ENCODE measurements at places on chromosomes 5 and 9.
A peak's percentile ranks its signal among the peaks of the same experiment; 100 is the strongest.

GRCh38 chr5:61720829-61721228 lies 388.8 kb downstream of the ZSWIM6 start:
- no peak for DNase-seq

DNA sequence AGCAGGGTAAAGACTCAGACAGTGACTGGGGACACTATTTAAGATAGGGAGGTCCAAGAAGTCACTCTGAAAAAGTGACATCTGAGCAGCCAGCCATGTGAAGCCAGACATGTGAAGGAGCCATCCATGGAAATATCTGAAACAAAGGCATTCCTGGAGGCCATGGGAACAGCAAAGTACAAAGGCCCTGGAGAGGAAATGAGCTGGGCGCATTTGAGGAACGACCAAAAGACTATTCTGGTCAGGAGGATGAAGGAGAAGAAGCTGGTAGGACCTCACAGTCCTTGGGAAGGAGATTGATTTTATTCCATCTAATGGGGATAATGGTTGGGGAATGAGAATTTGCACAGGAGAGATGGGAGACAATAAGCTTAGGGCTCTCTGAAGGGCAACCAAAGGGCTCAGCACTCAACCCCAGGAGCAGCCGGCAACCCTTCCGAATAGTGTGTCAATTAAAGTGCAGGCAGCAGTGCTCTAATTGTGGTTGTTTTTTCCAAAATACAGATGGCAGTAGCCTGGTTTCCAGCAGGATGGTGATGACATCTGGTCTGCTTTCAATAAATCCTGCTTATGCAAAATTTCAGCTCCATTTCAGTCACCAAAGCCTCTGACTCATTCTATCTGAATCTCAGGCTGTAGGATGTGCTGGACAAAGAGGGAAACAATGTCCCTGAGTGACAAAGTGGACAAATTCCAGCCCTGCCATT lies 26.7 kb downstream of the FOXI1 start:
- no peak for DNase-seq

- DNase-seq, result no peak
Measured at GRCh38 chr9:37639109-37639762, 11.5 kb upstream of the FRMPD1 start.

- DNase-seq, result no peak
Measured at GRCh38 chr5:5783021-5783420, 360.5 kb downstream of the ICE1 start.

DNA sequence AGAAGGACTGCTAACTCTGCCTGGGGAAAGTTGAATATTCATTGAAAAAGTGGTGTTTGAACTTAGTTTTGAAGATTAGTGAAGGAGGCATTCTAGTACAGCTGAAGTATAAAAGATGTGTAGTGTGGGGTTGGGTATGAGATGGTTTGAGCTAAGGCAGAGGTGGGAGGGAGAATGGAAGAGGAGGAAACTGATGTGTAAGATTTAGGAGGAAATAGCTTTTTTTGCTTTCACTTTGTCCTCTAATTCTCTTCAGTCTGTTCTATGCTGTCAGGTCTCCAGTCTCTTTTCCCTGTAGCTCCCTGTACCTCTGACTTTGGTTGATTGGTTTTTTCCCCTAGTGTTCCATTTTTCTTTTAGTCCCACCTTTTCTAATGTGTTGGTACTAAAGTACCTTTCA lies 9.0 kb downstream of the CREBRF start:
- no peak for DNase-seq

GRCh38 chr9:21096172-21096900 lies 18.6 kb upstream of the IFNB1 start:
- peak; percentile 29 for DNase-seq

DNA sequence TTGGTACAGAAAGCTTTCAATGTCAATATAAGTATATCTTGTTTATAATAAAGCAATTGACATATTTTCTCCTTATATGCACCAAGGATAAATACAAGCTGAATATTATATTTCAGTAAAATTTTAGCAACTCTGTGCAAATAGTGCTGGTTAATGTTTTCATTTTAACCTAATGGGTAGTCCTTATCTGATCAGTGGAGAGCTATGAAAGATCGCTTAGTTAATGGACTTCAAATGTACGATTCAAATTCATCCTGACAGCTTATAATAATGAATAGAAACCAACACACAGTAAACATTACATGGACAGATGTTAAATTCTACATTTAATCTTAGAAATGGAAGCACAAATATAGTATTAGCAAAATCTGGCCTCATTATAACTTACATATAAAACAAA lies 1495.2 kb upstream of the C9orf72 start:
- DNase-seq, result no peak

GRCh38 chr9:132283165-132283564 lies 71.6 kb downstream of the SETX start:
- no peak for DNase-seq

- DNase-seq, result no peak
Measured at GRCh38 chr5:120615967-120616645, 152.0 kb downstream of the PRR16 start.

DNA sequence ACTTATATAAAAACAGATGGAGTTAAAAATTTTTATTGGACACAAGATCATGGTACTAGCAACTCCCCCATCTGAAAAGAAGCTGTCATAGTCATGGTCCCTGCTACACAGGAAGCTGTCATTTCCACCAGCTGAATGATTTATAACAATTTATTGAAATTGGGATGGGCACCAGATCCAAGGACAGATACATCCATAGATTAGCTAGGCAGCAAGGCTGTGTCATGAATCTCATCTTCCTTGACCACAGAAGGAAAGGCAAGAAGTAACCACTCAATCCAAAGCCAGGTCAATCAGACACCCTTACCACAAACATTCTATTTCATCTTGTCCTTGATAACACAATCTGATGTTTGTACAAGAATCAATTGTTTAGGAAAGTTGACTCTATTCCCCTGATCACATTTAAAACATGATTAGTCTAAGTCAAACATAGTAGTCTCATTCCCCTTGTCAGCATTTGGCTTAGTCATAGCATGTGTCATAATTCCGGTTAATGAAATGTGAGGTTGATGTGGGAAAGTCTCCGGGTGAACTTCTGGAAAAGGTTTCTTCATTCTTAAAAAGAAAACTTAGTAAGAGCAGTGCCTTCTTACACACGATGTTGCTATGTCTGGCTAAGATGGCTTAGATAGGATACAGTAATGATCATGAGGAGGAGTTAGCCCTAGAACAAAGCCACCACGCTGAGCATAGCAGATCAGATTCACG lies 462.6 kb upstream of the PAPPA start:
- DNase-seq, result no peak

GRCh38 chr5:124843596-124843899 lies 97.1 kb upstream of the ZNF608 start:
- DNase-seq, result no peak

- no peak for DNase-seq
Measured at GRCh38 chr5:517535-518100, 6.6 kb downstream of the SLC9A3 start.

DNA sequence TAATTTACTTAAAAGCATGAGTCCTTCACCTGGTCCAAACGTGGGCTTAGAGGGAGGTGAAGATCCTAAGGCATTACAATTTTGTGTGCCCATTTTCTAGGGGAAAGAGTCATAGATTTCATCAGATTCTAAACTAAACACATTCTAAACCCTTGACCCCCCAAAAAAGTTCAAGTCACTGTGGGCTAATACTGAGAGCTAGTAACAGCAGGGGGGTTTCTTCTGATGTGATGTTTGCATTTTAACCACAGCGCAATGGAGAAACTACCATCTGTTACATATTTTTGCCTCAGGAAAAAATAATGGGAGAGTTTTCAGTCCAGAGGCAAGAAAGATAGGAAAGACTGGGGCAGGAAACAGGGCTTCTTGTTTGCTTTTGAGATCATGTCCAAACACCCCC lies 110.8 kb upstream of the SLC1A3 start:
- no peak for DNase-seq

- peak; percentile 67 for DNase-seq
Measured at GRCh38 chr9:84670138-84671041, 861 bp downstream of the NTRK2 start.

DNA sequence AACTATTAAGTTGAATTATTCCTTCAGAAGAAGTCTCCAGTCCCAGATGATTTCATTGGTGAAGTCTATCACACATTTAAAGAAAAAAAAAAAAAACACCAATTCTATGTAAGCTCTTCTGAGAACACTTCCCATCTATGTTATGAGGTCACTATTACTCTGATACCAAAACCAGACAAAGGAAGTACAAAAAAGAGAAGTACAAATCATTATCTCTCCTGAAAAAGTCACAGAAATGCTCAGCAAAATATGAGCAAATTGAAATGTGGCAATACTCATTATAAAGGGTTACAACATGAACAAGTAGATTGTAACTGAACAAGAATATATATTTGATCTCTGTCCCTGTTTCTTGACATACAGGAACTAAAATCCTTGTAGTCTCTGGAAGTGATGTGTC lies 280.4 kb downstream of the TLE1 start:
- DNase-seq, result no peak

DNA sequence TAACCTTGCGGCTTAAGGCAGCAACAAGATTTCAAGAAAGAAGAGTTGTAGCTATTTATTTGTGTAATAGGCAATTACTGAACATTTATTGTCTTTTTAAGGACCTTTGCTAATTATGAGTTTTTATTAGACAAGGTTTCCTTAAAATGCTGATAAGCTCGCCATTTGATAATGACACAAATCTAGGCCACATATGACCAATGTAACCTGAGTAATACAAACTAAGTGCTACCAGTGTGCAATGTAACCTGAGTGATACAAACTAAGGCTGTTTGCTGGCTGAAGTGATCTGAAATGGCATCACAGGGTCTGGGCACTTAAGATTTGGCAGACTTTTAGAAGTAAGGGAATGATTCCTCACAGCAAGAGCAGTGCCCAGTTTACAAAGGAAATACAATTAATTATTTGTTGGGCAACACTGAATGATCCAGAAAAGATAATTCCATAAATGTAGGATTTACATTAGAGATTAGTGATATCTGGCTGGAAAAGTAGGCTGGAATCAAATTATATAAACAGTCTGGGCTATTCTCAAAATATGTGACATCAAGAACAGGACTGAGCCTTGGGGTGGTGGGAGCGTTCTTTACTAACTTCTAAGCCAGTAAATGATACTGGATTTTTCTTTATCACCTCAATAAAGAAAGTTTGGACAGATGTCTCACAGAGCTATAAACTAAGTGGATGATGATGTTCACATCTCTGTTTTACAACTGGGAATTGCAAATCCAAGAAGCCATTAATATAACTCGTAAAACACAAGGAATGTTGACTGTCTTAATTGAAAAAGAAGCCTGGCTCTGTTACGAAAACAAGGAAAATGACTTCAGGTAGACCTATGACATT lies 54.8 kb downstream of the MRPS27 start:
- DNase-seq, result no peak

DNA sequence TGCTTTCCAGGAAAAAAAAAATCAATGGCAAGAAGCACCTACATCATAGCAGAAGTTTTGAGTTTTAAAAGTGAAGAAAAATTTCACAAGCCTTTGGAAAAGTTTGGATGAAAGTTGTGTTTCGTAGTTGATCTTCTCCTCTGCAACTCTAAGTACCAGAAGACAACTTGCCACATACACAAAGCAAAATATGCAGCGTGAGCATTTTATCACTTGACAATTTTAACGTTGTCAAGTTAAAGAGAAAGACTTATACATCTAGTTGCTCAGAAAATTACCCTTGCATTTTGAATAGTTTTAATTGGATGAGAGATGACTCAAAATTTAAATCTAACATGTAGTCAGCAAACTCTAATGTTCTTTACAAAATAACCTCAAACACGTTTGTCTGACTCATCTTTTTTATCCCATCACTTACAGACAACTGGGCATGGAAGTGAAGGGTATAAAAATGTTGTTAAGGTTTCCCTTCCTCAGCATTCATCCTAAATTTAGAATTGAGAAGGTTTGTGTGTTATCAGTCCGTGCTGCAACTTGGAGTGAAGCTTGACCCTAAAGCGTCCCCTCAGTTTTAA lies 213.4 kb downstream of the MARCHF11 start:
- no peak for DNase-seq

- DNase-seq, result no peak
Measured at GRCh38 chr9:13330396-13331004, 51.0 kb upstream of the MPDZ start.

DNA sequence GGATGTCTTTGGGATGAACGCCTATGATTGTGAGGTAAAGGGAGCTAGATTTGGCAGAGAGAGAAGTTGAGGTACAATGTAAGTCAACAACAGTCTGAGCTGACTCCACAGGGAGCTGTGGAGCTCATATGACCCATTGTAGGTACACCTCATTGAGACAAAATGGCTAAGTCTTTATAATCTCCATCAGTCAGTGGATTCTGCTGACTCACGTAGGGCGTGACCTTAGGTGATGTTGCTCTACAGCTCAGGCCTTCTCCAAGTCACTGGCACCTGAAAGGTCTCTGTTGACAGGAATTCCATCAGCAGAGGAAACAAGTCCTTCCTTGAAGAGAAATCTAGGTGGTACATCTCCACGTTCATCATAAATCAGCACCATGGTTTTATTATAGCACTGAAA lies 118.2 kb upstream of the PRR16 start:
- DNase-seq, result no peak

DNA sequence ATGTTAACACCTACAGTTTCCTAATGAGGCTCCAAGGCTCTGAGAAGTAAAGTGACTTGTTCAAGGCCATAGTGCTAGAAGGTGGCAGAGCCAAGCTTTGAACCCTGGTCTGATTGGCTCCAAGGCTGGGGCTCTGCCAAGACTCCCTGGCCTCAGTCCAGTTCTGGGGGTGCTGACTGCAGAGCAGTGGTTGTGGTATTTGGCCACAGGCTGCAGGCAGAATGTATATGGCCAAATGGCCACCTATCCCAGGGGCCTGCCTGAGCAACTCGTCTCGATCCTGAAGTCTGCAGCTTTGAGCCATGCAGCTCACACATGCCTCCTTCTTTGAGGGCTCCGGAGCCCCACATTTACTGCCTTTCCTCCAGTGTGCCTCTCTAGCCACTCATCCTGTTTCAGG lies 9.7 kb upstream of the NEK6 start:
- no peak for DNase-seq

DNA sequence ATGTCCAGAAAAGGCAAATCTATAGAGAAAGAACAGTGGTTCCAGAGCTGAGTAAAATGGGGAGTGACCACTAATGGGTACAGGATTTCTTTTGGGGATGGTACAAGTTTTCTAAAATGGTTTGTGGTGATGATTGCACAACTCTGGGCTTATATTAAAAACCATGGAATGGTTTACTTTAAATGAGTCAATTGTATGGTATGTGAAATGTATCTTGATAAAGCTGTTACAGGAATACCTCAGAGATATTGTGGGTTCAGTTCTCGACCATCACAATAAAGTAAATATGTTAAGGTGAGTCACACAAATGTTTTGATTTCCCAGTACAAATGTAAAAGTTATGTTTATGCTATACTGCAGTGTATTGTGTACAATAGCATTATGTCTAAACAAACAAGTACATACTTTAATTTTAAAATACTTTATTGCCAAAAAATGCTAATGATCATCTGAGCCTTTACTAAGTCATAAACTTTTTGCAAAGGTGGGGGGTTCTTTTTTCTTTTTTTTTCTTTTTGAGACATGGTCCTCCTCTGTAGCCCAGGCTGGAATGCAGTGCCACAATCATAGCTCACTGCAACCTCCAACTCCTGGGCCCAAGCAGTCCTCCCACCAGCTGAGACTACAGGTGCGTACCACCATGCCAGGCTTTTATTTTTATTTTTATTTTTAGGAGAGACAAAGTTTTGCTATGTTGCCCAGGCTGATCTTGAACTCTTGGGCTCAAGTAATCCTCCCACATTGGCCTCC lies 65.9 kb downstream of the SHOC1 start:
- DNase-seq, result no peak
